ENCODE measurements at places on chromosomes 2 and 18.

DNA sequence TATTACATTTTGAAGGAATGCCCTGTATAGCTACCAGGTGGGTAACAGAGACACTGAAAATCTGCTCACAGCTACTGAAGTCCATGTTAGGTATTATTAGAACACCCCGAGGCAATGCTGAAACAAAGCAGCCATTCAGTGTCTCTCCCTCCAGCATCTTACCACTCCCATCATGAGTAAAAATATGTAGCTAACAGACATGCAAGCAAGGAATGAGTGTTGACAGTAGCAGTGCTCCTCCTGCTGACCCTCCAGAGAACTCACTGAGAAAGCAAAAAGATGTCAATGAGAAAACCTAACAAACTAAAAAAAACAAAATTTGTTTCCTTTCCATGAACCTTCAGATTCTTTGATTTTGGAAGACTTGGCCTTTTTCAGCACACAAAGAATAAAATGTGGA, 393.9 kb downstream of the LRRTM1 start:
- DNase-seq: no peak

DNA sequence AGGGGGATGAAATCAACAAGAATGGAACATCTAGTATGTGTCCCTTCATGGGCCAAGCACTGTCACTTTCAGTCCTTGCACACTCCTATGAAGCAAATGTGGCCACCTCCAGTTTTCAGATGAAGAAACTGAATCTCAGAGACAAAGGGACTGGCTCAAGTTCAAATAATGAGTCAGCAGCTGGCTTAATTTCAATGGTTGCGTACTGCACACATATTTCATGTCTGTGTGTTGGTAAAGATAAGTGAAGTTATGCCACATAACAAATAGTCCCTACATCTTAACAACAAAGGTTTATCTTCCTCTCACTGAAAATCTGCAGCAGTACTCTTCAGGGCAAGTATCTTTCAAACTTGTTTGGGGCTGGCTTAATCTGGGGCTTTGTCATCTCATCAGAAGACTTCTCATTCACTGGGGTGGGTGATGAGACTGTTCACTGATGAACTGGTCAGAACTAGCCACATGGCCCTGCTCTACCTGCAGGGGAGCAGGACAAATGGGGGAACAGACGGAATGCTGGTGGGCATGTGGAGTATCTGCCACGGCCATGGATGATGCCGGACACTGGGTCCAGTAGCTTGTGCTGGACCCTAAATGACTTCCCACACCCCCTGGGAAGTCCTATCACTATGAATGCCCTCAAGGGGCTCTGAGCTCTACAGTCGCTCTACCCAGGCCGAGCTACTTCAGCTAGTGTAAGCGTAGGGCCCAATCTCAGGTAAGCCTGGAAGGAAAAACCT, 263.2 kb downstream of the CYP26B1 start:
- DNase-seq: no peak

GRCh38 chr2:172480301-172481218, 53.2 kb downstream of the ITGA6 start:
- DNase-seq: peak; percentile 20

GRCh38 chr2:8743261-8743660, 61.4 kb downstream of the ID2 start:
- no peak for DNase-seq

- DNase-seq: no peak
These were observed 59.0 kb downstream of the TPGS2 start for GRCh38 chr18:36769611-36770314.

DNA sequence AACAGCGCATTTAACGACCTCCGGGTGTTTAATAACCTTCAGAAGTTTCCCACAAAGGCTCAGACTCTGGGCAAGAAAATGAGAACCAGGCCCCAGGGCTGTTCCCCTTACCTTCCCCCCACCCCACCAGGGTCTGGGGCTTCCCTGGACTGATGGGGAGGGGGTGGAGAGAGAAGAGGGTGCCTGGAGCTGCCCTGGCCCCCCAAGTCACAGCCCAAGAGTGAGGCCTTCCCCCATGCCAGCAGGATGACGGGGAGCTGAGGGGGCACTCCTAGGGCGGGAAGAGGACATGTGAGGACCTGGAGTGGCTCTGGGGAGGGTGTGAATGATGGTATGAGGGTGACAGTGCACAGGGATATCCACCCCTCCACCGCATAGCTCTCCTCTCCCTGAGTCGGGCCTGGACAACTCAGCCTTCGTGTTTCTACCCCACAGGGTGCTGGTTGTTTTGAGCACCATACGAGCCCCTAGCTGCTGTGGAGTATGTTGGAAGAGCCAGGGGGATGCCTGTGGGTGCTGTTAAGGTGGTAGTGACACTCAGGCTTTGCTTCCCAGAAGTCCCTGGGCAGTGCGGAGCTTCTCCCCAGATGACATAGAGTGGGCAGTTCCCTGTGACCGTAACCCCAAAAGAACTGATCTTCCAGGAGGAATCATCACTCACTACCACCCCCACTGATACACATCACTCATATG, 3.9 kb downstream of the PKDCC start:
- DNase-seq: no peak

- no peak for DNase-seq
These were observed 3.0 kb downstream of the MSH6 start for GRCh38 chr2:47785986-47786385.

DNA sequence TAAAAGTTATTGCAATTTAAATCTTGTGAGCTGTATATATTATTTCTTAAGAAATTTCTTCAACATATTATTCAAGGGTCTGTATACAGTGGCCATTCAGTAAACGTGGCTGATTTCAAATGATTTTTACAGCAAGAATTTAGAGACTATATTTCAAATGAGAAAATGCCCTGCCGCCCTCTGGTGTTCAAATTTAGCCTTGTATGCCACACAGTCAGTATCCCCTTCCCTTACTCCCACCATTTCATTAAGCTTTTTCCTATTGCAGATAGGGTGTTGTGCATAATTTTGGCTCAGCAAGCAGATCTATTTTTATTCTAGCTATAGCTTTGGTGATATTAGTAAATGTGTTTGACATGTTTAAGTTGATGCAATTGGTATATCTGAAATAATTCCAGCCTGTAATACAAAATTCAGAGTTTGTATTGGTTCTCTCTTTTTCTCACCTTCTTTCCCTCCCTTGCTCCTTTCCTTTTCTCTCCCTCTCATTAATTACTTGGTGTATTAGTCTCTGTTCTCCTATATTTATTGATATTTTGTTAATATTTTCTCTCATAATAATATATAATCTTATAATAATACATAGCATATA, 22.8 kb upstream of the SCN7A start:
- DNase-seq: no peak

DNA sequence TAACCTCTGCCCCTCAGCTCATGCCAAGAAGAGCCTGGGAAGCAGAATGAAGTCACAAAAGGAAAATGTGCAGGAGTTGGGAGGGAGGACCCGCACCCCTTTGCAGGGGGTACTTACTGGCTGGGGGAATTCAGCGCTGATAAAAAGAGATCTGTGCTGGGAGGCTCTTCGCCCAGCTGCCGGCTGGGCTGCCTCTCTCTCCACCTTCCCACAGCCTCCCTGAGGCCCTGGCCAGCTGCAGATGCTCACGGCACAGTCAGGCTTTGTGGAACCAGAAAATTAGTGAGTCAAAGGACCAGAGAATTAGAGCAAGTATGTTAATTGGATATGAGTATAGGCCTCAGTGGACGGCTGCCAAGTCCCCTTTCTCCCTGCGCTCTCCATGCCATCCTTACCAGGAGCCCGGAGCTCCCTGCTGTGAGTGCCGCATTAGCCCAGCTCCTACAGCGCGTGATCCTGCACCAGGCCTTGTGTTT, 181.7 kb upstream of the SH3BP4 start:
- no peak for DNase-seq

DNA sequence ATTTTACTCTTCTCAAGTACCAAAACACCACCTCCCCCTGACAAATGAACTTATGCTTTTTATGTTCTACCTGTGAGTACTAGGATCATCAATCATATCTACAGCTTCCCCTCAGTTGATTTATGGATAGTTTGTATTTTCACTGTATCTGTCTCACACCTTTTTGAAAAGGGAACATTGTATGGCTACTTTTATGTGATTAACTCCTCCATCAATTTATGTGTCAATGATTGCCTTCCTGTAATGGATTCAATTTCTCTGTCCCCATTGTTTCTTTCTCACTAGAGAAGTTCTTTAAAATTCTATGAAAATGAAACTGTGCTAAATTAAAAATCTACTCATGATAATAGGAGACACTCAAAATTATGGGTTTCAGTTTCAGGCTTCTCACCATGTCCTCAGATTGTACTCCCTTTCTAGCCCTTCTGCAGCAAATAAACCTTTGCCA, 935.0 kb downstream of the TRIB2 start:
- no peak for DNase-seq

- no peak for DNase-seq
These were observed 18.1 kb upstream of the DNAH7 start for GRCh38 chr2:196086517-196087368.

- DNase-seq: no peak
These were observed 27.1 kb upstream of the SSB start for GRCh38 chr2:169771612-169772011.

DNA sequence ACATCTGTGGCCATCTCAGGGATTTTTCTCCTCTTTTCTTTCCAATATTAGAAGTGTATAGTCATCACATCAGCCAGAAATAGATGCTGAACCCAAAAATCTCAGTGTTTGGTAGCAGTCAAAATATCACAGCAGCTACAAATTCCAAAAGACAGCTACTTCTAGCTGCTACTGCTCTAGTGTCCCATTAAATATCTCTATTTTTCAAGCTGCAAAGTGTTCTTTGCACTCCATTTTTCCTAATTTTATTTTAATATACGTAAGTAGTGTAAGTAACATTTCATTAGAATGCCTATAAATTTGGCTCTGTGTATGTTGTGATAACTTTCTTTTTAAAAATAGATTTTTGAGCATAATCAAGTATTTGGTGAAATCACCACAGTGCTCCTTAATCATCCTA, 967.3 kb downstream of the BCL11A start:
- no peak for DNase-seq

GRCh38 chr2:207409517-207409916, 120.2 kb upstream of the CREB1 start:
- DNase-seq: no peak

DNA sequence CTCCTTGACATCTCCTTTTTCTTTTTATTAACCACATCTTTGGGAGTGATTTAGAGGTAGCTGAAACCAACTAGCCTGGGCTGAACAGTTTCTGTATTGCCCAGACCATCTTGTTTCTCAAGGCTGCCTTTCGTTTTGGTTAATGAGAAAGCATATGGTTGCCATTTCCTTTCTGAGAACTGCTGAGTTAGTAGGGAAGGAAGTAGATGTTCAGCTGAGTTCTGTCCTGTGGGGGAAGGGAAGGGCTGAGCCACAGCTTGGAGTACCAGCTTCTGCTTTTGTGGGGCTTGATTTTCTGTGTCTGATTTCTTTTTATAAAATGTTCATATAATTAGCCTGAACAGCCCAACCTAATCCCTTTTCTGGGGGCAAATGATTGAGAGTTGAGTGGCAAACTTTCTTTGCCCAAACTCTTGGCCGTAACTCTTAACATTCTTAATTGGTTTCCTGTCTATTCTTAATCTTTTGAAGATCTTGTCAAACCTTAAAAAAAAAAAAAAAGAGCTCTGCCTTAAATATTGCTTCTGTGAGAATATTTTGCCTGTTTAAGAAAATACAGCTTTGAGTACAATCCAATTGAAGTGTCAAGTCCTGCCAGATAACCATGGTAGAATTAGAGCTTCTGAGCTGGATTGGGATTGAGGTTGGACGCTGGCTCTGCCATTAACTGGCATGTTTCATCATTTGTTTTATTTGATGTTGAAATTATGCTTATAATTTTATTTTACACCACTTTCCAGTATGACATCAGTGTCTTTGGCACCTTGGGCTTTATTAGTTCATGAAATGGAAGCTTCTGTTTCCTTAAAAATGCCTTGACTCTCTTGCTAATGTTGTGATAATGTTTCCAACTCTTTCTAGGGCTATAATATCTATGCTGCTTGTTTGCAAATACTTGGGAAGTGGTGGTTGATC, 1.9 kb upstream of the NABP1 start:
- DNase-seq: no peak

- no peak for DNase-seq
These were observed 71.2 kb downstream of the MEP1B start for GRCh38 chr18:32261003-32261402.

DNA sequence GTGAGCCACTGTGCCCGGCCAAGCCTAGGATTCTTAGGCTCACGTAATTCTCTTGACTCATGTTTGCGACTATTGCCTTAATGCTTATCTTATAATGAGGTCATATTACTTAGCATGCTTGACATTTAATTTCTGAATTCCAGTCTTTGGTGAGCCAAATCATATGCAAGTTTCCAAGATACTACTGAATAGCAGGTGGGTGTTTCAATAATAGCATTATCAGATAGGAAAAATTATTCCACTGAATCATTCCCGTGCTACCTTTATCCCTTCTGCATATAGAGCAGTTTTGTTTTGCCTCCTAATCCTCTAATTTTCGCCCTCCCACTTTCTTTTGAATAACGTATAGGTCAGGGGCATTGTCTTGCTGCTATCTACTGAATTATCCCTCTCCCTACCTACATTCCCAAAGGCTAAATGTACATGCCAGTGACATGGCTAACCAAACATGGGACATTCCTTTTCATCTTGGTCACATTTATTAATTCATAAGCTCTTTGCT, 4.9 kb downstream of the DAW1 start:
- DNase-seq: no peak

- no peak for DNase-seq
These were observed 158.6 kb upstream of the THUMPD2 start for GRCh38 chr2:39937621-39938020.

DNA sequence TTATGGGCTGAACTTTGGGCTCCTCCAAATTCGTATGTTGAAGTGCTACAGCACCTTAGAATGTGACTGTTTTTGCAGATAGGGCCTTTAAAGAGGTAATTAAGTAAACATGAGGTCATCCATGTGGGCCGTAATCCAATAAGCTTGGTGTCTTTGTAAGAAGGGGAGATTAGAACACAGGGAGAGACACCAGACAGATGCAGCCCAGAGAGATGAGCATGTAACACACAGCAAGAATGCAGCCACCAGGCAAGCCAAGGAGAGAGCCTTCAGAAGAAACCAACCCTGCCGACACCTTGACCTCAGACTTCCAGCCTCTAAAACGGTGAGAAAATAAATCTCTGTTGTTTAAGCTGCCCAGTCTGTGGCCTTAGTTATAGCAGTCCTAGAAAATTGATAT, 74.3 kb downstream of the HRH4 start:
- DNase-seq: no peak

- no peak for DNase-seq
These were observed 59.5 kb downstream of the E2F6 start for GRCh38 chr2:11406267-11406957.

- DNase-seq: no peak
These were observed 14.8 kb downstream of the CERKL start for GRCh38 chr2:181642086-181642485.

All from stimulated activated CD4-positive, alpha-beta T cell treated with anti-CD3 and anti-CD28 coated beads, Interleukin-12 subunit alpha, Interleukin-12 subunit beta, amount 100 ng/mL, for 24 hours (primary cell).